Neural crest cell (in vitro differentiated cells): ENCODE measurements at places on chromosomes 6 and 20. TPM values are rescaled to one million over a fixed set of nuclear protein-coding genes. Genes with fewer than 3 reads are reported as not detected.

GRCh38 chr20:15476186-15476585 lies 1097.1 kb downstream of the KIF16B start:
- H3K4me1 ChIP-seq = no peaks in the 10 kb centered on the region
- no peak for DNase-seq
- no peak overlapping the region for H3K4me3 ChIP-seq
- H3K27ac ChIP-seq = no peak overlapping the region

GRCh38 chr6:84618836-84619235 lies 145.6 kb downstream of the TBX18 start:
- H3K36me3 ChIP-seq = no peaks in the 10 kb centered on the region
- H3K4me3 ChIP-seq = no peak overlapping the region
- H3K27ac ChIP-seq = no peak overlapping the region
- H3K27me3 ChIP-seq = no peaks in the 10 kb centered on the region
- no peaks in the 10 kb centered on the region for H3K4me1 ChIP-seq
- DNase-seq = no peak

GRCh38 chr6:75098709-75099108 lies 107.1 kb downstream of the COL12A1 start:
- DNase-seq = no peak
- H3K36me3 ChIP-seq = peaks cover 3% of the 10 kb centered on the region
- peaks cover 11% of the 10 kb centered on the region for H3K4me1 ChIP-seq
- no peak overlapping the region for H3K27ac ChIP-seq
- H3K4me3 ChIP-seq = no peak overlapping the region

GRCh38 chr6:78253618-78254017 lies 600.8 kb downstream of the MEI4 start:
- no peak overlapping the region for H3K27ac ChIP-seq
- H3K27me3 ChIP-seq = no peaks in the 10 kb centered on the region
- H3K4me3 ChIP-seq = no peak overlapping the region
- no peak for DNase-seq
- H3K36me3 ChIP-seq = no peaks in the 10 kb centered on the region

DNA sequence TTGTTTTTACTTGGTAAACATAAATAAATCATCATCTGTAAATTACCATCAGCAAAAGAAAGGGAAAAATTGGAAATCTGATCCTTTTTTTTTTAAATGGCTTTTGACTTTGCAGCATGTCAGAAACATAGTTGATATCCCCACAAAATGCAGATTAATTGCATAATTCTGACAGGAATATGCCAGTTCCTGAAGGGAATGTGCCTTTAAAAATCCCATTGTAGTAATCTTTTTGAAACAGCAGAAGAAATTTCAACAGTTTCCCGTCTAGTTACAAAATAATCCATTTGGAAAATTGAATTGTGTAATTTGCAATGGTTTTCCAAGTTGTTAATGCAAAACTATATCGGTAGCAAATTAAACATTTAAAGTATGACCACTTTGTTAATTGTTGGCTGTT lies 95.2 kb downstream of the DOK5 start:
- DNase-seq = no peak
- no peaks in the 10 kb centered on the region for H3K4me1 ChIP-seq
- no peaks in the 10 kb centered on the region for H3K36me3 ChIP-seq
- no peak overlapping the region for H3K27ac ChIP-seq
- H3K4me3 ChIP-seq = no peak overlapping the region

The BTNL2 gene
- total RNA-seq = not detected in 2 replicates

The SLC17A9 gene
- total RNA-seq = 1.2 and 1.4 TPM in 2 replicates

The GRIK2 gene
- 10.5 and 11.0 TPM in 2 replicates for total RNA-seq

The SLC16A10 gene
- 5.6 and 6.2 TPM in 2 replicates for total RNA-seq
